ENCODE measurements at places on chromosomes 1 and 21.
A peak's percentile ranks its signal among the peaks of the same experiment; 100 is the strongest.

- DNase-seq, result no peak
Observed at GRCh38 chr1:196951711-196952394, 8.3 kb downstream of the CFHR2 start.

DNA sequence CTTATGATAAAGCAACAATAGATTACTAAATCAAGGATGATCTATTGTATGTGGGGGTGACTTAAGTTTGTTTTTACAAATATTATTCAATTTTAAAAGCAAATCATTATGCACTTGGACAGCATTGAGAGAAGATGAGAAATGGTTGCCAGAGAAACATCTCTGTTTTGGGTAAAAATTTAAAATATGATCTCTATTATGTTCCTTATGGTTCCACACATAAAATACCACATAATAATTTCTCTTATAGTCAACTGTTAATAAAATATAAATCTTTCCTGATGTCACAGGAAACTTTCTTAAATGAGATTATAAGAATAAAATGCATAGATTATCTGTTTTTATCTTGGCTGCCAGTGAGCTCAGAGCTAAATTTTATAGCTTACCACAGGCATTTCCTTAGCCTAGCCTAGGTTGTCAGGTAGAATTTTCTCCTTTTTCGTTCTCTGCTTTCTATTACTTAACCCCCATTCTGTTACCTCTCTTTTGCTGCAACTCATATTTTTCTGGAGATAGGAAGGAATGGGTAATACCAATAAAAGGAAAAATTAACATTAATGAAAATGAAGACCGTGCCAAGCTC lies 109.7 kb downstream of the TGFB2 start:
- DNase-seq, result no peak

- no peak for DNase-seq
Observed at GRCh38 chr1:212188599-212189351, 96.4 kb upstream of the PPP2R5A start.

DNA sequence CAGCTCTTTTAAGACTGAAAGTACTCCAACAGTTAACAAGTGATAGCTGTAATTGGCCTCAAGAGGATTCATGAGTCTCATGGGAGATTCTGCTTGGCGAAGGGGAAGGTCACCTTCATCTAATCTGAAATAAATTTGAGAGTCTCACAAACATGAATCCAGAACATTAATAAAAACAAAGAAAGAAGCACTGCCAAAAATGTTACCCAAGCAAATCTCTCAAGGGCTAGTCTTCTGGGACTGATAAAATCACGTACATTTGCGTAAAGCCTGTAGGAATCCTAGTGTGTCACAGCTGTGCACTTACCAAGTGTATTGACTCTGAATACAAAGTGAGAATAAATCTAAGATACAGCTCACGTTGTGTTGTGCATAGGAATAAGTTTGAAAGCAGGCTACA lies 21.2 kb upstream of the NUF2 start:
- DNase-seq, result no peak

DNA sequence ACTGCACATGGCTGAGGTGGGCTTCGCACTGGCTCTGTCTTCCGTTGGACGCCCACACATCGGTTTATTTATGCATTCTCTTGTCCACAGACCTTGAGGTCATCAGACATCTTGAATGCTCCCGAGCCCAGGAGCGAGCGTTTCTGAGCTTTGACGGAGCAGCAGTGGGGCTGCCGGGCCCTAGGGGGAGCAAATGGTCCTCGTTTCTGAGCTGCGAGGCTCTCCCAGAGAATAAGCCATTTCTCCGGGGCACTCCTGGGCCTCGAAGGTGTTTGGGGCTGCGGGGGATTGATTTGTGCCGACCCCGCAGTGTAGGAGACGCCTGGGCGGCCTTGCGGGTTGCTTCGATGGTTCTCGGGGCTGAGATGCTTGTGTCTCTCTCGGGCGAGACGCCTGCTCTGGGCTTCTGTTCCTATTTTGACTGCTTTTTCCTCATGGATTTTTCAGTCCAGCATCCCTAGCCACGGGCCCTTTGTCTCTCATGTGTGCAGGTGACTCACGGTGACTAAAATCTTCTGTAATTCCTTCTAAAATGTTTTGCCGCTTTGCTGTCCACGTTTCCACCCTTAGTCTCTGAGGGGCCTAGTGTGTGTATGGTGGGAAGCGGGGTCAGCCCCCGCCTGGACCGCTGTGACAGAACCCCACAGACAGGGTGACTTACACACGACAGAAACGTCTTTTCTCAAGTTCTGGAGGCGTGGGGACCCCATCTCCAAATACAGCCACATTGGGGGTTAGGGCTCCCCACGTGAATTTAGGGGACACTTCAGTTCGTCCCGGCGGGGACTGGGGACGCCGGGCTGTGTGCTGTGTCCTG lies 62.1 kb downstream of the FAAP20 start:
- DNase-seq, result peak; percentile 42

- no peak for DNase-seq
Observed at GRCh38 chr1:77673716-77674355, 8.6 kb downstream of the ZZZ3 start.

DNA sequence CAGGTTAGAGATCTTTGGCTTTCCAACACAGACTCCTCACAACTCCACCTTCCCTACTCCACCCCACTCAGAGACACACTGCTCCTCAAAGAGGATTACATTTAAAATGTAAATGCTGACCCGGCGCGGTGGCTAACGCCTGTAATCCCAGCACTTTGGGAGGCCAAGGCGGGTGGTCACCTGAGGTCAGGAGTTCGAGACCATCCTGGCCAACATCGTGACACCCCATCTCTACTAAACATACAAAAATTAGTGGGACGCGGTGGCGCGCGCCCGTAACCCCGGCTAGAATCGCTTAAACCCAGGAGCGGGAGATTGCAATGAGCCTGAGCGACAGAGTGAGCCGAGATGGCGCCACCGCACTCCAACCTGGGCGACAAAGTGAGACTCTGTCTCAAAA lies 1.8 kb upstream of the ANP32E start:
- no peak for DNase-seq

DNA sequence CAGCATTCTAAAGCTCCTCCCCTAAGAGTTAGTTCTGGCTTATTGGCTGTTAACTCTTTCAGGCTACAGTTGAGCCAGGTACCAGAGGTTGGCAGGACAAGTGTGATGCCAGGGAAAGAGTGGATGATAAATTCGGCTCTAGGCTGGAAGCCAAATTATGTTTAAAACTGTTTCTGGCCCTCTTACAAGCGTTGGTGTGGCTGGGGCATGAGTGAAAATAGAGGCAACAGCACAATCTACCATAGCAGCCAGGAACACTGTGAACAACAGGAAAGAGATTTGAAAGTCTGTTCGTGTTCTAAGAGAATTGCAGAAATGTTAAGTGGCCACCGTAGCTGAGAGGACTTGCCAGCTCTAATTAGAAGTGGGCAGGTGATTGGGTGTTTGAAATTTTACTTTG lies 84.2 kb downstream of the CDC7 start:
- no peak for DNase-seq

DNA sequence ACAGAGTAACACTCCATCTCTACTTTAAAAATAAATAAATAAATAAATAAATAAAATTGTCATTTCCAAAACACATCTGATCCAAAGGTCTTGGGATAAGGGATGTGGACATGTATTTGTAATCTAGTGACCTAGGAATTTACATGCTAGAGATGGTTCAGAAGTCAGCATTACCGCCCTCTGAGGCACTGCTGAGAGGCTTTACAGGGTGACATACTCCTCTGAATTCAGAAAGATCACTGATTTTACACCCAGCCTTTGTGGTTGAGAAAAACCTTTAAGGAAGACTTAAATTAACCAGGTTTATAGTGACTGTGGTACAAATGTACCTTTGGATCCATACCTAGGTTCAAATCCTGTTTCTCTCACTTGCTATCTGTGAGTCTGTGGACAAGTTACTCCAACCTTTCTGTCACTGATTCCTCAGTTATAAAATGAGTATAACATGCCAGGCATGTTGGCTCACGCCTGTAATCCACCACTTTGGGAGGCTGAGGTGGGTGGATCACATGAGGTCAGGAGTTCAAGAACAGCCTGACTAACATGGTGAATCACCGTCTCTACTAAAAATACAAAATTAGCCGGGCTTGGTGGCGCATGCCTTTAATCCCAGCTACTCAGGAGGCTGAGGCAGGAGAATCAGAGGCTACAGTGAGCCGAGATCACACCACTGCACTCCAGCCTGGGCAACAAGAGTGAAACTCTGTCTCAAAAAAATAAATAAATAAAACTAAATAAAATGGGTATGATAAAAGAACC lies 20.1 kb downstream of the OSBPL9 start:
- DNase-seq, result no peak

DNA sequence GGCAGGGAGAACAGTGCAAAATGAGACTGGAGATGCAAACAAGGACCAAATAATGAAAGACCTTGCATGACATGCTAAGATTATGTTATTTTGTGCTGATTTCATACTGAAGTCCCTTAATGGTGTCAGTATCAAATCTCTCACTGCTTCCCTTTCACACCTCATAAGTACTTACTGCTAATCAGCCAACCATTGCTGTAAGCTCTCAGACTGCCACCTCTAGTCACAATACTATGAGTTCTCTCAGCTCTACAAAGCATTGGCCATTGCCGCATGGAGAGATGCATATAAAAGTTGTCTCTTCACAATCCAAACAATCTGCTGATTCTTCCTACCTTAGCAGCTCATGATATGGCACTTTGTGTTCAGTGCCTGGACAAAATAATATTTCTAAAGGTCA lies 375.4 kb downstream of the LTN1 start:
- no peak for DNase-seq

GRCh38 chr1:226603858-226604559 lies 55.4 kb downstream of the STUM start:
- DNase-seq, result no peak

- DNase-seq, result no peak
Observed at GRCh38 chr1:231390071-231390470, 32.0 kb downstream of the EGLN1 start.

DNA sequence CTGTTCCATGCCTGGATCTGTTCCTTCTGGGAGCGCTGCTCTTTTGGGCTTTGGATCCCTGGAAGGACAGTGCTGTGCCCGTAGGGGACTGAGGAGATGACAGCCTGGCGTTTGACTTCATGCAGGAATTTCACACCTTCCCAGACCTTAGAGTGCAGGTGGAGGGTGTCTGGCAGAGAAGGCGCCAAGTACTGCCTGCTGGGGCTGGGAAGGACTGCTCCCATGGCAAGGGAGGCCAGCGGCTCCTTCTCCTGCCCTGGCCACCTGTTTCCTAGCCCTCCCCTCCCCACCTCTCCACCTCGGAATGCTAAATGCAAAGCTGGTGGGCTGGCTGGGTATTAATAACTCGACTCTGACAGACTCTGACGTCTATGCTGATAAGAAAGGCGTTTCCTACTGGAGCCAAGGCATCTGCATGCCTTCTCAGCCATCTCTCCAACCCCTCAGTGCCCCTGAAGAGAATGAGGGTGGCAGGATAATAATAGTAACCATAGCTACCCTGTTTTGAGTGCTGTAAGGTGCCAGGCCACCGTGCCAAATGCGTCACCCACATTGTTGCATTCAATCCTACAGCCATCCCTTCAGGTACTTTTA lies 17.5 kb upstream of the PDIK1L start:
- no peak for DNase-seq

DNA sequence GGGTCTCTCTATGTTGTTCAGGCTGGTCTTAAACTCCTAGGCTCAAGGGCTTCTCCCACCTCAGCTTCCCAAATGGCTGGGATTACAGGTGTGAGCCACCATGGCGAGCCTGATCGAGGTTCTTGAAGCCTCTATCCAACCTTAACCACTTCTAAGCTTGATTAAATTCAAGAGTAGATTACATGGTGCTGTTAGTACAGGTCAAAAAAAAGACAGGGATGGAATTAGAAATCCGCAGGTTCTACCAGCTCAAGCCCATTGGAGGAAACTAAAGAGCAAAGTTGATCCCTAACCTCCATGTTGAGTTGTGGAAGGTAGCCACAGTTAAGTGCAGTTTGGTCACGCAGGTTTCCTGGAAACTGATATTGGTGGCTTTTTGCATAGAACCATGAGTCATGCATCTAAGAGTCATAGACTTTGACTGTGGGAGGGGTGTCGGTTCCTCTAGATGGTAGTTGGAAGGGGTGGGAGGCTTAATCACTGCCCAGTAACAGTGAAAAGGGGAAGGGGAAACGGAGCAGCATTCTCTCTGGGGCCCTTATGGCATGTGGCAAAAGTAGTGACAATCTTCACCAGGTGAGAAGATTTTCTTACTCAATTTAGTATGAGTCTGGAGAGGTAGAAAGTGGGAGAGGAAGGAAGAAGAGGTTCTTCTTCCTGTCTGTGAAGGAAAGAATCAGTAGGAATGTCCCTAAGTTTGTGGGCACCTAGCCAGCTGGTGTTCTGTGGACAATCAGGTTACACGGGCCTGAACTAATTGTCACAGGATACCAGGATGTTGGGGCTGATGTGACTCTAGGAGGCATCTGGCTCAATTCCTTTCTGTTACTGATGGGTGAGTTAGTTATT lies 7.0 kb downstream of the CD53 start:
- no peak for DNase-seq

DNA sequence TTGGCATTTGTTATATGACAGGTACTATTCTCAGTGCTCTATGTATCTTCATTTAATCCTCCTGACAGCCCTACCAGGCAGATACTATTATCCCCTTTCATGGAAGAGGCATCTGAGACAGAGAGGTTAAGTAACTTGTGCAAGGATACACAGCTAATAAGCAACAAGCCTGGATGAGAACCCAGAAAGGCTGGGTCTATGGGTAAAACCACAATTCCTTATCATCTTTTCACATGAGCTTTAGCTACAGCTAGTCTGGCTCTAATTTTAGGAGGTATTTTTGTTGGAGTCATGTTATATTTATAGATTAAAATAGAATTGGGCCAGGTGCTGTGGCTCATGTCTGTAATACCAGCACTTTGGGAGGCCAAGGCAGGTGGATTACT lies 27.7 kb downstream of the DNTTIP2 start:
- DNase-seq, result no peak

Data from neural crest cell (in vitro differentiated cells).